ENCODE measurements at places on chromosomes 2 and 18.

DNA sequence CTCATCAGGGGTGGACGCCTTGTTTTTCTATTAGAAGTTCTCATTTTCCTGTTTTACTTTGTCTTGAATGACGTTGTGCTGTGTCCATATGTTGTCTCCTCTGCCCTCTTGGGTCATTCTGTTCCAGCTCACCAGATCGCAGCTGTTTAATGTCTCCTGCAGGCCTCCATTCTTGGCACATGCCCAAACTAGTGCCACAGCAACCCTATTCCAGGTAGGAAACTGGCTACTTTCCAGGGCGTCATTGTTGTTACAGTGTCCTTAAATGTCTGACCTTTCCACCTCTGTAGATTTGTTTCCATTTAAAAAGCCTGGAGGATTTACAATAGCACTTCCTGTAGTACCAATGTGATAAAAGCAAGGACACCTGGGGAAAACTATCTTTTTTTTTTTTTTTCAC lies 500.7 kb downstream of the METTL4 start:
- DNase-seq = no peak

DNA sequence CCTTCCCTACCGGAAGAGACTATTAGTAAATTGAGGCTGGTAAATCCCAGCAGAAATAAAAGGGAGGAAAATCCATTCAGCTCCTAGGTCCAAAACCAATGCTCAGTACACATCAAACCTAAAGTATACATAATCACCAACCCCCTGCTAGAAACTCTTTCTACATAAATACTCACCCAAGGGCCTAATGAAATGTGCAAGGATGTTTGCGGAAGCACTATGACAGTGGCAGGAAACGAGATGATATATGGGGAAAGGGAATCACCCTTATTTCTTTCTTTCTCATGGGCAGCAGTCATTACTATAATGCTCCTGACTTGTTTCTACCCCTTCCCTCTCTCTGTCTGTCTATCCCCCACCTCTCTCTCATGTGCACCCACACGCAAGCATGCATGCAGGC lies 1.3 kb upstream of the SCTR start:
- DNase-seq = no peak

GRCh38 chr2:10084223-10084865 lies 4.1 kb upstream of the CYS1 start:
- DNase-seq = no peak

- no peak for DNase-seq
Measured at GRCh38 chr18:72999971-73000607, 132.3 kb upstream of the NETO1 start.

- DNase-seq = no peak
Measured at GRCh38 chr2:705971-706511, 28.8 kb upstream of the TMEM18 start.

GRCh38 chr2:187404431-187405110 lies 43.5 kb downstream of the CALCRL start:
- DNase-seq = no peak

DNA sequence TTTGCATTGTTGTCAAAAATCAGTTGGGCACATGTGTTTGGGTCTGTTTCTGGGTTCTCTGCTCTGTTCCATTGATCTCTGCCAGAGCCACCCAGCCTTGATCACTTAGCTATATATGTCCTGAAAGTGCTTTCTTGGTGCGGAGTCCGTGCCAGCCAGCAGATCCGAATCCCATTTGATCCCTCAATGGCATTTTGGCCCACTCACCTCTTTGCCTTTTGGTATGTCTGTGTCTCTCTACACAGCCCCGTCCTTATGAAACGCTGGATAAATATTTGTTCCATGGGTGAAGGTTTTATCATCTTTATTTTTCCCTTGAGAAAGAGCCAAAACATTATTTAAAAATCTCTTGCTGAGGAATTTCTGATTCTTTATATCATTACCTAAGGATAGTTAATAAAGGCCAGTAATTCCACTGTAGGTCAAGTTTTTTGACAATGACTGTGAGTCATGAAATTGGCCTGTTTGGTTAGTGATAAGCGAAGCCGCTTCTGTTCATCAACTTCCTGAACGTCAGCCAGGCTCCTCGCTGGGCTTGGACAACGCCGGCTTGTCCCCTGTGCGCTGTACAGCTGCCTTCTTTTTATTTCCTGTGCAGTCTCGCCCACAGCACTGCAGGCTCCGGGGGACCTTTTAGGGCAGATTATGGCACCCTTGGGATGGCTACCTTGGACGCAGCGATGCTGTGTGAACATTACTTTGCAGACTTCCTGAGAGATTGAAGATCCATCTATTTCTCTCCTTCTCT lies 24.9 kb downstream of the MTCL1 start:
- no peak for DNase-seq

All from nucleus accumbens (tissue), 56 donors.